A549 treated with Hydrocortisone at 1 μM for 4 hours (cell line): ENCODE measurements at places on chromosomes 2 and 18. TPM values are rescaled to one million over a fixed set of nuclear protein-coding genes. Genes with fewer than 3 reads are reported as not detected.

Gene GORASP2
- total RNA-seq: 81.9 to 119 TPM (median 88.7 TPM) in 5 replicates

Gene GPR75
- 1.5 to 2.3 TPM (median 1.8 TPM) in 5 replicates for total RNA-seq

Gene EGR4
- 0.13 to 0.33 TPM (median 0.15 TPM) in 5 replicates for total RNA-seq

Gene DUSP2
- 0.17 to 0.45 TPM (median 0.38 TPM) in 5 replicates for total RNA-seq

Gene SIGLEC15
- 0.05 to 0.06 TPM in 2 of 5 replicates, not detected in the others for total RNA-seq

Gene ALKAL2
- total RNA-seq: not detected in 5 replicates

Gene TMEM247
- total RNA-seq: not detected in 5 replicates
